Left ventricle myocardium inferior (tissue), 1 donor: ENCODE measurements at places on chromosomes 3 and 15.

DNA sequence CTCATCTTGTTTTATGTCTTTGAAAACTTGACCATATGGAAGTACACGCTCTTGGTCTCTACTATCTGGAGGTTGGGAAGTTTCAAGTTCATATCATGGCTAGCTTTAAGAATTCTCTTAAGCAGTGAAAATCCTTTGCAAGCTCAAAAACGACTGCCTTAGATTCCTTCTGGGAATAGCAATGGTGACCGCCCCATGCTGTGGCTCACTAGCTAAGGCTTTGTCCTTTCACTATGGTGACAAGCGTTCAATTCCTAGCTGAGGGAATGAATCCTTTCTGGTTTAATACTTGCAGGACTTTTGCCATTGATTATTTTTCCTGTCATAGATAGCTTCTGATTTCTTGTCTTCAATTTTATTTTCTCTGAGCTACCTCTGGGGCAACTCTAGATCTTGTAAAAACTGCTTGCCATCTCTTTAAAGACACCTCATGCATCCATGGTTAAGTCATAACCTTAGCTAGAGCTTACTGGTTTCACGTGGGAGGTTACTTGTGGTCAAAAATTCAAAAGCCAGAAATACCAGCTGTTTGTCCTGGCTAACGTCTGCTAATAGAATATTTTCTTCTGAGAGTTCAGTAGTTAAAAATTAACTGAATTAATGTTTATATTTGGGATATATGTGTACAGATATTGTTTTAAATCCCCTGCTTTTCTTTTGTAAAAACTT lies 673.4 kb upstream of the CBLB start:
- no peak for DNase-seq

DNA sequence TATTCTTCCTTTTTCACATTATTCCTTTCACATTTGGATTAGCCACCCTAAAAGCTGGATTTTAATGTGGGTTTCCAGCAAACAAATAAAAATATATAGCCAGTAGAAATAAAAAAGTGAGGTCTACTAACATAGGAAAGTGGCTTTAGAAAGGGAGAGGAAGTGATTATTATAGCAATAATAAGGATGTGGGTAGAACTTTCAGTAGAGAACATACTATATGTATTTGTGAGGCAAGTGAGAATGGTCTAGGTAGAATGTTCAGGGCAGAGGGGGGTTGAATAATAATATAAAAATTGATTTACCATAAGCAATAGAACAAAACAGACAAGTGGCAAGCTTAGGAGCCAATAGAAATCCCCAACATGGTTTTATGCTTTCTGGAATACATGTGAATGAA lies 88.6 kb downstream of the NR1I2 start:
- DNase-seq = no peak

GRCh38 chr3:45437383-45437782 lies 49.0 kb downstream of the LARS2 start:
- DNase-seq = no peak

DNA sequence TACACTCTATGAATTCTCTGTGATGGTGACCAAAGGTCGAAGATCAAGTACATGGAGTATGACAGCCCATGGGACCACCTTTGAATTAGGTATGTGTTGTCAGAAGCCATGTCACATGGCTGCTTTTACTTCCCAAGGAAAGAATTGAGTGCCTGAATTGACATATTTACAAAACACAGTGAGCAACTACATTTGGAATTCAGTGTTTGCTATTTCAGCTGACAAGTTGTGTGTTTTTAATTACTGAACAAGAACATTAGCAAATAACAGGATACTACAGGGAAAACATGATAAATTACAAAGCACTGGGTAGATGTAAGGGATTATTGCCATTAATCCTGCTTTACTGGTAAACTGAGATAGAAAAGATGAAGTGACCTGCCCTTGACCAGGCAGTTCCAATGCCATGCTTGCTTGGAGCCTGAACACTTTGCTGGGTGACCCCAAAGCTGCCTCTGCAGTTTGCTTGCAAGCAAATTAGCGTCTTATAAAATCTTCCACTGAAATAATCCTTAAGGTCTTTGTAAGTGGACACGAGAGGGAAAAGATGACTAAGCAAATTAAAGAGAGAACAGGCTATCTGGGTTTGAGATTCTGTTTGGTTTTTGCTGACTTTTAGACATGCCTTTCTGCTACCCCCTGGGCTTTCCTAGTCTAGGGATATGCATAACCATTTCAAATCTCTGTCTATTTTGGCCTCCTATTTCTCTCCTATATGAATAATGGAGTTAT lies 98.2 kb downstream of the HCN4 start:
- no peak for DNase-seq

- no peak for DNase-seq
These were observed 665.9 kb downstream of the SQOR start for GRCh38 chr15:46300716-46301115.

DNA sequence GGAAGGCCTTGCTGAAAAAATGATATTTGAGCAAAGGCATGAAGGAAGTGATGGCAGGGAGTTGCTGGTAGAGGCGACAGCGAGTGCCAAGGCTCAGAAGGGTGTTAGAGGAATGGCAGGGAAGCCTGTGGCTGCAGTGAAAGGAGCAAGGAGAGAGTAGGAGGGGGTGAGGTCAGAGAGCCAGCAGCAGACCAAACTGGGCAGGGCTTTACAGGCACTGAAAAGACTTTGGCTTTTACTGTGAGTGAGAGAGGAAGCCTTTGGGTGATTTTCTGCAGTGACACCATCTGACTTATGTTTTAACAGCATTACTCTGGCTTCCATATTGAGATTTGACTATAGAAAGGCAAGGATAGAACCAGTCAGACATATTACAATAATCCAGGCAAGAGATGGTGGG lies 11.4 kb downstream of the TICRR start:
- no peak for DNase-seq

DNA sequence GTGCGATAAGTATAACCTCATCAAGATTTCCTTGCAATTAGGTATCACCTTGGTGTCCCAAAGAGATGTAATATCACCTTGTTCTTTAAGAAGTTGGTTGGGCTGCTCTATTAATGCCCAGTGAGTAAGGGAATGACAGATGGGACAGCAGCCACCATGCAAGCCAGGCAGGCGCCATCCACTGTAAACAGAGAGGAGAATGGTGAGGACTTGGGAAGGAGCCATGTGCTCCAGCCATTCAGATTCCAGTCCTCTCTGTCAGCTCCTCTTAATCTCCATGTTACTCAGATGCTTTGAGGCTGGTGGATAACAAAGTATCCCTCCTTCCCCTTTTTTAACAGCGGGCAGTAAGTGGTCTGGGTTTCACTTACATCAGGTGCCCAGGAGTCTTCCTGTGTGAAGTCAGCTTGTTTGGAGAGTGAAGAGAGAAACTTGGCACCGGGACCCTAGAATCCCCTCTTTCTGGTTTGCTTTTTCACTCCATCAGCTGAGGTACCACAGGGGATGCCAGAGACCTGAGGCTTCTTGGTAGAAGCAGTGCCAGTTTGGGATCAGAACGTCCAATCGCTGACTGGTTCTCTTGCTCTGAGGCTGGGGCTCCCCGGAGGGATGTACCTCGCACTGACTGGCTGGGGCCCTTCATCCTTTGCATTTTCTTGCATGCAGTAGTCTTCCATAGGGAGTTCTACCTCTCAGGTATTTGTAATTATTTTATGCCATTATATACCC lies 29.5 kb downstream of the SLCO3A1 start:
- peak; percentile 50 for DNase-seq

- no peak for DNase-seq
These were observed 17.5 kb upstream of the SPTSSB start for GRCh38 chr3:161388855-161389254.

GRCh38 chr3:123947482-123947881 lies 13.5 kb downstream of the CCDC14 start:
- DNase-seq = no peak

DNA sequence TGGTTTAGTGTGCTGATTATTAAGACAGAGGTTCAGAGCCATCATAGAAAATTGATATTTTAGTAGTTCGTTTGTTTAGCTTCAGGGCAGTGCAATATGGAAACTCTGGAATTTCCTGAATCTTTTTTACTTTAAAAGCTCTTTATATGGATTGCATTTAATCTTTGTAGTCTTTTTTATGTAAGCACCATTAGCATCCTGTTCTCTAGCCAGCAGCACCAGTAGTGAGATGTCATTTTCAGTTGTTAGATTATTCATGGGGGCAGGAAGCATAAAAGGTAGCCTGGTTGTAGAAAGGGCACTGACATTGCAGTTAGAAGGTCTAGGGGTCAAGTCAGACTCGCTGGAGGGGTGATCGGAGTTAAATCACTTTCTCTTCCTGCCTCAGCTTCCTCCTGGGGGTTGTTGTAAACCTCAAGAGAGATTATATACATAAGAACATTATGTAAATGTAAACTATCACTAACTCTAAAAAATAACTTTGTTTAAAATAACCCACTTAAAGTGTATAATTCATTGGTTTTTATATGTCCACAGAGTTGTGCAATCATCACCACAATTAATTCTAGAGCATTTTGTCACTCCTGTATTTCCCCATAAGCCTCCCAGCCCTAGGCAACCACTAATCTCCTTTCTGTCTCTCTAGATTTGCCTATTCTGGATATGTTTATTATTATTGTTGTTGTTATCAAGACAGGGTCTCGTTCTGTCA lies 31.4 kb upstream of the ITPKA start:
- DNase-seq = no peak

DNA sequence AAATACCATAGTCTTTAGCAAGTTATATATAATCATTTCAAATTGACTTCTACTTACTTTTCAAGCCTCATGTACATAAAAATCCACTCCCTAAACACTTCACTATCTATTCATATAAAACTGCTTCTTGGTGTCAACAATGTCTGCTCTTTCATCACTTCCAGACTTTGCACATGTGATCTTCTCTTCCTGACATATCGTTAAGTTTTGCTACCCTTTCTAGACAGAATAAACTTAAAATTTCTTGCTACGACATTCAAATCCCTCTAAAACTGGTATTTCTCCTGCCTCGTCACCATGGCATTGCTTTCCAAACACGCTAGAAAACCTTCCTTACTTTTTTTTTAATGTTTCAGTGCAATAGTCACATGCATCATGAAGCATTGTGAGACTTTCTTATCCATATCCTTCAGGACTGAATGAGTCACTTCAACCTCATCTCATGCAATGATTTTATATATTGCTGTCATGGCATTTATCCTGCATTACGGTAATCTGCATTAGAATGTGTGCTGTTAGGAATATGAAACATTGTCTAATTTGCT lies 122.8 kb downstream of the GMNC start:
- DNase-seq = no peak

DNA sequence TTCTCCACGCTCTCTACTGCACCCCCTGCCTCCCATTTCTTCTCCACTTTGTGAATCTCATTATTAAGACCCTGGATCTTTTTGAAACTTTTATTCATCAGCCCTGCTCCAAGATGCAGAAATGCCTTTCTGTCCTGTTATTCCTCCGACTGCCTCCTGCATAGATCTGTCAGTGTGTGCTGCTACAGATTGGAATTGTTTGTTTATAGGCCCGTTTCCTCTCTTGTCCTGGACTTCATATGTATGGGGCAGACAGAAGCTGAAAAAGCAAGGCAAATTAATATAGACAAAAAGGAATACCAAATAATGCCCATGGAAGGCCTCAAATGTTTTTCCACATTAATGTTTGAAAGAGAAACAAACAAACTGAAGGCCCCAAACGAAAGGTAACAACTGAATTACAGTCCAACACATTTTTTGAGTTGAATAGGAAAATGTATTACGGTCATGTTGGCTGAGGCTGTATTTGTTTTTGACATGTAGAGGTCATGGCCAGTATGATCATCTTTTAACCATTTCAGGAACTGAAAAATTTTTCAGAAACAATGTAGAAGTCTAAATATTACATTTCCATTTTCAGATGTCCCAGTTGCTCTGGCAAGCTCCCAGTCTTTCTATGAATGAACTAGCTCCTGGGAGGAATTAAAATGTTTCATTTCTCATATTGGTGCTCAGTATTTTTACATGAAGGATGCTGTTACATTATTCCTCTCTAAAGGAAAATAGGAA lies 8.8 kb downstream of the CHST2 start:
- DNase-seq = no peak

DNA sequence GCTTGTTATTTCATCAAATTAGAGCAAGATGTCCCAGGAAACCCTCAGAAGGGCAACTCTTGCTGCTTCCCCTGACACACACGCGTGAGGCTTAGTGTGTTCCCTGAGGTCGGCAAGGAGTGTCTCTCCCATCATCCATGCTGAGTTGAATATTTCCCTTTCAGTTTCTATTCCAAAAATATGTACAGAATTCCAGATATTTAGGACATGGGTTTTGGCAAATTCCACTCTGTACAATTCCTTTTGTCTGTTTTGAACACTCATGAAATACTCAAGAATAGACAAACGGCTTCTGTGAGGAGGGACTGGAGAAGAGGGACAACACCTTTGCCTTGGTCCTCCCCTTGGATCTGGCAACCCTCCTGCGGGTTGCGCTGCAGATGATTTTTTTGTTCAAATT lies 138.0 kb downstream of the DUT start:
- no peak for DNase-seq

- DNase-seq = no peak
These were observed 199.5 kb downstream of the TBC1D2B start for GRCh38 chr15:77877869-77878577.

DNA sequence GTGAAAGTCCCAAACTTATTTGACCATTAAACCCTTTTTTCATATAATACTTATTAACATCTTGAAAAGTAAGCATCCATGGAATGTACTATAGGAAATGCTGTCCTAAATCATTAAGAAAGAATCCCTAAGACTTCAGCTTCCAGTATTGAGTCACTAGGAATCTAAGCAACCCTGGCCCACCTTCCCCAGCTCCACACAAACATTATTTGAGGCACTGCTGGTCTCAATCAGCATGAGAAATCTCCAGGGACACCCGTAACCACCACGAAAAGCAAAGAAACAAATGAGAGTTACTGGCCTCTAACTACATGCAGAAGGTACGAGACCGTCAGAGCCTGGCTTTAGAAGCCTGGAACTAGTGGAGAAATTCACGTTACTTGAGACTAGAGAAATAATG lies 68.2 kb downstream of the POLQ start:
- DNase-seq = no peak

DNA sequence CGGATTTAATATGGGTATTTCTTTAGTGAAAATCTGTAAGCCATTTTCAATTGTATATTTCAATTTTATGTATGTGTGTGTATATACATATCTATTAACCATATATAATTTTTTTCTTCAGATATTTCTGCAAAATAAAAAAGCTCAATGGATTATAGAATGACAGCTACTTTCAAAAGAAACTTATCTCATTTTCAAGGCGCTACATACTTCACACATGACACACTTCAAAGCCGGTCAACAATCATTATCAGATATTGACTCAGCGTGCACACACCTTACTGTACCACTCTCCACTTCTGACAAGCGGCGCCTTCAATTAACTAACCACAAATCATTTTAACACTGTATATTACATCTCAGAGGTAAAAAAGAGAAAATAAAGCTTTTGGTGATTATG lies 39.6 kb downstream of the ATP13A3 start:
- DNase-seq = no peak

GRCh38 chr3:295166-295565 lies 98.6 kb downstream of the CHL1 start:
- no peak for DNase-seq

- DNase-seq = no peak
These were observed 57.7 kb downstream of the DUT start for GRCh38 chr15:48388910-48389309.
